Right lobe of liver (tissue), 6 donors: ENCODE measurements at places on chromosomes 2 and 18. TPM values are rescaled to one million over a fixed set of nuclear protein-coding genes. Genes with fewer than 3 reads are reported as not detected.

The IL36G gene
- not detected for total RNA-seq

The GAD1 gene
- total RNA-seq, result not detected

- no peak for DNase-seq
Measured at GRCh38 chr2:56801214-56801613, 617.4 kb downstream of the CCDC85A start.

GRCh38 chr2:136104977-136105376, 13.0 kb downstream of the CXCR4 start:
- DNase-seq, result no peak

GRCh38 chr2:175251425-175252041, 70.0 kb upstream of the ATP5MC3 start:
- DNase-seq, result no peak

The ZNF514 gene
- total RNA-seq, result 6.5 TPM

DNA sequence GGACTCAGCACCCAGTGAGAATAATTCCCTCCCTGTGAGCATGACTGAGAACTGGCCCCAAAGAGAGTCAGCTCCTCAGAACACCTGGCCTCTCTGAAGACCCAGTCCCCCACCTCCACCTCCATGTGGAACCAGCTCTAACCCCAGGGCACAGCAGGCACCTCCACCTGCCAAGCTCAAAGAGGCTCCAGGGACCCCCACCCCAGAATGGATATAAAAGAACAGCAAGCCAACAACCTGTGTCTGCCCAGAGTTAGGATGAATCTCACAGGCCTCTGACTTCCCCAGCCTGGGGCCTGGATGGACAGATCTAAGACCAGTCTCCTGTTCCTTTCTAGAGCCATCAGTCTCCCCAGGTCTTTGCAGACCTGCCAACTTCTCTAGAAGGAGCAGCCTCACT, 498.5 kb downstream of the EIPR1 start:
- peak; percentile 29 for DNase-seq

The SMYD5 gene
- 7.4 TPM for total RNA-seq
